Endothelial cell of umbilical vein (primary cell): ENCODE measurements at places on chromosomes 4 and X.

DNA sequence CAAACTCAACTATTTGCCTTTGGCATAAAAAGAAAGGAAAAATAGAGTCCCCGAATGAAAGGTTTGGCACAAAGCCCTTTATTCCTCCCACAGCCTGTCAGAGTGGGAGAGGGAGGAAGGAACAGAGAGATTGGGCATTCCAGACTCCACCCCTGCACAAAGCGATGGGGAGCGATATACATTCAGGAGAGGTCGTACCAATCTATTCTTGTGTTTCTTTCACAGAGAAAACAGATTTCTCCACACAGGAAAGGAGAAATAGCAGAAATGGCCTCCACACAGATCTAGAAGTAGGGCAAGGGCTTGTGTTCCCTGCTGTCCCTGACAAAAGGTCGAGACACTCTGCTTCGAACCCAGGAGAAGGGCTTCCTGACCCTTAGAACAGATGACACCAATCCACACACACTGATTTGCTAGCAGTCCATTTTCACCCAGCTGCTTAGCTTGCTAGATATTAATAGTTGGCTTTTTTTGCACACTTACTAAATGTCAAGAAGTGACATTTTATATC lies 197.4 kb downstream of the MAML3 start:
- peak; percentile 62 for DNase-seq

DNA sequence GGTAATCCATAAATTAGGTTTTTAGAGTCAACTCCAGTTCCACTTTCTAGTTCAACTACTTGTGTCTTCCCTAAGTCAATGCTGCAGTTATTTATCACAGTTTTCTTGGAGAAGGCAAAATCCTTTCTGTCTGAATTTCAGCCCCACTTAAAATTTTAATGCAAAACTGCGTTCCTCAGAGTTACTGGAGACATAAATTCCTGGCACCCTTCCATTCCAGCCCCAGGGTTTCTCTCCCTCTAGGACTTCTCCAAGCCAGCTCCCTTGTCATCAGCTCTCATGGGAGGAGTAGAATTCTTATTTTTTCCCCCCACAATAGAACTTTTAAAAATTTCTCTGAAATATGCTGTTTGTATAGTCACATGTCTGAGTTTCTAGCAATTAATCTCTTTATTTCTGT lies 50.6 kb upstream of the PHOX2B start:
- DNase-seq = no peak

GRCh38 chr4:167383291-167383690 lies 149.0 kb upstream of the SPOCK3 start:
- DNase-seq = no peak

DNA sequence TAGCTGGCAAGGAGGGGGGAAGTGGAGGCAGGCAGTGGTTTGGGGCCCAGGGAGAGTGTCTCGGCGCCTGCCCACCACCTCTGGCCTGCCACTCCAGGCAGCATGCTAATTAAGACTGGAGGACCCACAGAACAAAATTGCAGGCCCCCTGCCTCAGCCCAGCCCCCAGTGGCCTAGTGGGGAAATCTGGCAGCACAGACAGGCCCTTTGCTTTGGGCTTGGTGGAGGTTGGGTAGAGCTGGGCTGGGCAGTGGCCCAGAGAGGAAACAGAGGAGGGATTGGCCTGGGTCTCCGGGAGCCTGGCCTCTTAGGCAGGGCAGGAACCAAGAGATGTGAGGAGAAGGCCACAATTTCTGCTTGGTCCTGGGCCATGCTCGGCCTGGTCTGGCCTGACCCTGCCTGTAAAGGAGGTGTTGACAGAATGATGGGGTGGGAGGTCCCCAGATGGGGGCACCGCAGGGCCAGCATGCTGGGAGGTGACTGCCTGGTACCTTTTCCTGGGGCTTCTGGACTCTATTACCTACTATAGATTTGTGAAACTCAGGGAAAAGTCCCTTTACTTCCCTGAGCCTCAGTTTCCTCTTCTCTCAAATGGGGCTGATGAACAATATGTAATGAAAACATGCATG lies 92.4 kb upstream of the PJA1 start:
- DNase-seq = no peak
